ENCODE measurements at places on chromosomes 6 and 20. TPM values are rescaled to one million over a fixed set of nuclear protein-coding genes. Genes with fewer than 3 reads are reported as not detected.

DNA sequence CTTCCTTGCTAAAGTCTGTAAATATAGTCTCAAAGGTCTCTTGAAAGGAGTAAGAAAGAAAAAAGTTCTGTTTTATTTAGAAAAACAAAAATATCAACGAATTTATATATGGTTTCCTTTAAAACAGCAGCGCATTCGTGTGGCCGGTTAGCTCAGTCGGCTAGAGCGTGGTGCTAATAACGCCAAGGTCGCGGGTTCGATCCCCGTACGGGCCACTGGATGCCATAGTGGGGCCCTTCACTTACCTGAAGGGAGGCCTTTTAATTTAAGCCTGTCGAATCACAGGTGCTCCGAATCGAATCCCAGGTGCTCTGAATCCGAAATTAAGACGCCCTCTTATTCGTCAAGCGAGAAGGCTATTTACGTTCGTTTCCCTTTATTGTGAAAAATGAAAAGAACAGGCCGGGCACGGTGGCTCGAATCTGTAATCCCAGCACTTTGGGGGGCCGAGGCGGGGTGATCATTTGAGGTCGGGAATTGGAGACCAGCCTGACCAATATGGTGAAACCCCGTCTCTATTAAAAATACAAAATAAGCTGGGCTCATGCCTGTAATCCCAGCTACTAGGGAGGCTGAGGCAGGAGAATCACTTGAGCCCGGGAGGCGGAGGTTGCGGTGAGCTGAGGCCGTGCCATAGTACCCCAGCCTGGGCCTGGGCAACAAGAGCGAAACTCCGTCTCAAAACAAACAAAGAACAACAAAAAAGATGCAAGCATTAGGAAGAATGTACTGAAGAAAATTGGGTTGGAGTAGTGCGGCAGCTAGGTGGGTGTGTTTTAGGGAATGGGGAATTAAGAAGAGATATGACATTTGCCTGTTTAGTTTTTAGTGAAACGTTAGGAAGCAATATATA, 195.8 kb upstream of the ZNF184 start:
- no peak for DNase-seq

- no peak for DNase-seq
Observed at GRCh38 chr6:170063431-170063830, 227.4 kb downstream of the DLL1 start.

DNA sequence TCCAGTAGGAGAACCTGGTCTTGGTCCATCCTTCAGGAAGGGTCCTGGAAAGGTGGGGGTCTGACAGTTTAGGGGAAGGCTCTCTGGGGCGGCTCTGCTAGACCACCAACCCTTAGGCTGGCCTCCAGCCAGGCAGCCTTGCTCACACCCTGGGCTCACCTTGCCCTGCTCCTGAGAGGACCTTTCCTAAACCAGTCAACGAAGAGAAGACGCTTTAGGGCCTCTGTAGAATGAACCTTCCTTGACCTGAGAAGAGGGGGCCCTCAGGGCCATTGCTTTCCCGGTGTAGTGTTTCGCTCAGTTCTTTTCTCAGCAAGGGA, 1.1 kb downstream of the CDC25B start:
- DNase-seq = no peak

DNA sequence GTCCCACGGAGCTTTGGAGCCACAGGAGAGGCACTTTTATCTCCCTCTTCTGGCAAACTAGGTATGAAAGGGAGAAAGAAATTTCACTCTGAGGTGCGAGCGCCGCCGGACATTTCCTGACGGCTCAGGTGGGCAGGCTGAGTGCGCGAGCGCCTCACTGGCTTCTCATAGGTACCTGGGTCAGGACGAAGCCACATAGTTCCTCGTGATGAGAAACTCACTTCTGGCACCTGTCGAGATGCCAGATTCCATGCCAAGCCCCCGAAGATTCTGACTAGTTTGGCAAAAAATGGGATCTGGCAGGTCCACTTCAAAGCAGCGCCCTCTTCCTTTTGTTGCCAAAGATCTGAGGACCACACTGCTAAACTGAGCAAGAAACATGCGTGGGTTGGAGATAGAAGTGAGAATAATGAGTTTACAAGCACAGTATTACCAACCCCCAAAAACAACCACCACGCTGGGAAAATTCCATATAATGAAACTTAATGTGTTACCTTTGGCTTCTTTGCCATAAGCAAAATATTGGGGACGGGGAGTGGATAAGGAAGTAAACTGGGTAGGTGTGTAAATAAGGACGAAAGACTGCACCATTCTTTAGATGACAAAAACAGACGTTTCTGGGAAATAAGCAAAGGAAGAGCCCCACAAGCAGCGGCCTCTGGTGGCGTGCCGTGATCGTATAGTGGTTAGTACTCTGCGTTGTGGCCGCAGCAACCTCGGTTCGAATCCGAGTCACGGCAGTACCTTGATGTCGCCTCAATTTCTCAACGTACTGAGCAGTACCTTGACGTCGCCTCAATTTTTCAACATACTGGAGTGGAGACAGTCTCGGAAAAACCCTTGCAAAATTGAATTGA, 89.8 kb upstream of the PRSS16 start:
- DNase-seq = peak; percentile 70

- no peak for DNase-seq
Observed at GRCh38 chr6:148364056-148364824, 21.6 kb downstream of the SASH1 start.

GRCh38 chr20:38095017-38095686, 61.6 kb downstream of the RPRD1B start:
- DNase-seq = no peak

DNA sequence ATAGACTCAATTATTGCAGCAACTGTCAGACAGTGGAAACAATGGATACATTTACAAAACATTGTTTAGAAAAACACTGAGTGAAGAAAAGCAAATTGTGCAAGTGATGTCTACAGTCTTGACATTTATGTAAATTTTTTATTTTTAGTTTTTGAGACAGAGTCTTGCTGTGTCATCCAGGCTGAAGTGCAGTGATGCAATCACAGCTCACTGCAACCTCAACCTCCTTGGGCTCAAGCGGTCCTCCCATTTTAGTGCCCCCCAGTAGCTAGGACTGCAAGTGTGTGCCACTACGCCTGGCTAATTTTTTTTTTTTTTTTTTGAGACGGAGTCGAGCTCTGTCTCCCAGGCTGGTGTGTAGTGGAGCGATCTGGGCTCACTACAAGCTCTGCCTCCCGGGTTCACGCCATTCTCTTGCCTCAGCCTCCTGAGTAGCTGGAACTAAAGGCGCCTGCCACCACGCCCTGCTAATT, 9.7 kb downstream of the CNBD2 start:
- DNase-seq = no peak

DNA sequence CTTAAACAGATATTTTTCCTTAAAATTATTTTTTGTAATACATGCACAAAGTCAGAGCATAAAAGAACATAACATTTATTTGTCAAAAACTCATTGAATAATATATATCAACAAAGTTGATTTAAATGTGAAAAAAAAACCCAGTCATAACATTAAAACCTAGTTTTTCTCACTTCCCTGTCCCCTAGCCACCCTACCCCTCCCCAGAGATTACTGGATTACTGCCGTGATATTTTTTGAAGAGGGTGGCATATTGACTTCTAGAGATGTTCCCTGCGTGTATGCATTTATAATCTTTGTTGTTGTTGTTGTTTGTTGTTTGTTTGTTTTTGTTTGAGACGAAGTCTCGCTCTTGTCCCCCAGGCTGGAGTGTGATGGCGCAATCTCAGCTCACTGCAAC, 52.4 kb upstream of the ARMC2 start:
- no peak for DNase-seq

SLC23A2 gene
- 12.8 TPM for total RNA-seq

DNA sequence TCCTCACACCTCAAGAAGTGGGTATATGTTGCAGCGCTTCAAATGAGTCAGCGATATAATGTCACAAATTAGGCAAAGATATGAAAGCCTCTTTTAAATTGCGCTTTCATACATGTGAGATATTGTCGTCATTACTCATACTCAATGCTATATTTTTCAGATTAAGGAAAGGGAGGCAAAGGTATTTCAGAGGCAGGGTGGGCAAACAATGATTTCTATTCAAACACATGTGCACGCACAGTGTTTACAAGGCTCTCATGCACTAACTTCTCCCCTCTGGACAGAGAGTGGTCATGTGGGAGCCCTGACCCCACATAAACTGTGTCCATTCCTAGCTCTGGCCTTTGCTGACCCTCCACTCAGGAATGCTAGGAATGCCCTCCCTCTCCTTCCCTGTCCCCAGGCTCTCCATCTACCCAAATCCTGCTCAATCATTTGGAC, 112.1 kb upstream of the TMEM170B start:
- DNase-seq = no peak

GRCh38 chr20:50426866-50427718, 83.1 kb upstream of the PTPN1 start:
- DNase-seq = no peak

BMP6 gene
- 2.1 TPM for total RNA-seq

DNAH8 gene
- total RNA-seq = not detected

GRCh38 chr6:63245909-63246308, 34.6 kb downstream of the FKBP1C start:
- DNase-seq = no peak

Data from left cardiac atrium (tissue), 4 donors.